ENCODE measurements at places on chromosomes 12 and 14. TPM values are rescaled to one million over a fixed set of nuclear protein-coding genes. Genes with fewer than 3 reads are reported as not detected.

Gene PAH
- total RNA-seq, result not detected

Gene IL31
- total RNA-seq, result not detected

Gene BMAL2
- total RNA-seq, result 29.9 TPM

Gene PRR4
- total RNA-seq, result 0.28 TPM

Gene FAM90A1
- total RNA-seq, result 0.28 TPM

Gene AACS
- total RNA-seq, result 22.0 TPM

Gene TMEM253
- not detected for total RNA-seq

Gene C12orf57
- total RNA-seq, result 141 TPM
